Mesangial cell (primary cell): ENCODE measurements at places on chromosomes 2 and 18. TPM values are rescaled to one million over a fixed set of nuclear protein-coding genes. Genes with fewer than 3 reads are reported as not detected.

TUBB6 gene
- total RNA-seq = 570 and 1,134 TPM in 2 replicates

RELCH gene
- total RNA-seq = 13.2 and 14.7 TPM in 2 replicates

TSPYL6 gene
- not detected in 2 replicates for total RNA-seq

SLC11A1 gene
- 0.63 TPM in 1 of 2 replicates, not detected in the other for total RNA-seq

FRZB gene
- under 0.01 and 0.38 TPM in 2 replicates for total RNA-seq

BABAM2 gene
- 32.3 and 54.4 TPM in 2 replicates for total RNA-seq

NYAP2 gene
- total RNA-seq = not detected in 2 replicates

SERPINB12 gene
- total RNA-seq = not detected in 2 replicates

KCNJ3 gene
- 0.13 and 0.16 TPM in 2 replicates for total RNA-seq

SIX2 gene
- total RNA-seq = 9.6 and 15.2 TPM in 2 replicates

LBH gene
- 123 and 166 TPM in 2 replicates for total RNA-seq

HOXD9 gene
- total RNA-seq = 5.7 and 11.4 TPM in 2 replicates

NDUFAF7 gene
- total RNA-seq = 8.6 and 11.4 TPM in 2 replicates

COX7A2L gene
- total RNA-seq = 113 and 115 TPM in 2 replicates

SERPINB13 gene
- not detected in 2 replicates for total RNA-seq

CCL20 gene
- total RNA-seq = 2.3 TPM in 1 of 2 replicates, not detected in the other

MYO5B gene
- 12.2 and 24.6 TPM in 2 replicates for total RNA-seq

KCTD18 gene
- total RNA-seq = 7.2 and 9.6 TPM in 2 replicates

CNTNAP5 gene
- not detected in 2 replicates for total RNA-seq

DCDC2C gene
- not detected in 2 replicates for total RNA-seq

ACKR3 gene
- 0.49 and 3.2 TPM in 2 replicates for total RNA-seq

ACMSD gene
- not detected in 2 replicates for total RNA-seq

IL1RL1 gene
- total RNA-seq = under 0.01 TPM in 1 of 2 replicates, not detected in the other

SPATA3 gene
- total RNA-seq = not detected in 2 replicates

UNC80 gene
- total RNA-seq = not detected in 2 replicates

METTL5 gene
- total RNA-seq = 34.2 and 42.3 TPM in 2 replicates

CCDC121 gene
- 1.3 and 1.9 TPM in 2 replicates for total RNA-seq

C2orf78 gene
- total RNA-seq = not detected in 2 replicates

GATA6 gene
- 20.7 and 26.0 TPM in 2 replicates for total RNA-seq

INHBB gene
- under 0.01 TPM in 1 of 2 replicates, not detected in the other for total RNA-seq

ALPI gene
- total RNA-seq = not detected in 2 replicates

UPP2 gene
- total RNA-seq = not detected in 2 replicates
